ENCODE measurements at places on chromosomes 4 and X. TPM values are rescaled to one million over a fixed set of nuclear protein-coding genes. Genes with fewer than 3 reads are reported as not detected.

PABPC1L2B gene
- not detected for polyA plus RNA-seq

- no peak for DNase-seq
Observed at GRCh38 chr4:25096981-25097443, 63.2 kb downstream of the SEPSECS start.

- no peak for DNase-seq
Observed at GRCh38 chr4:21887481-21887880, 61.1 kb downstream of the KCNIP4 start.

GRCh38 chr4:121875652-121876051 lies 5.4 kb upstream of the BBS7 start:
- DNase-seq, result no peak

SPANXN4 gene
- not detected for polyA plus RNA-seq
